Esophagus mucosa (tissue), 1 donor: ENCODE measurements at places on chromosomes 3 and 15.

GRCh38 chr3:54901906-54902685 is 25.8 kb downstream of the LRTM1 start:
- ATAC-seq: no peak

GRCh38 chr3:190996181-190996775 is 133.8 kb upstream of the GMNC start:
- no peak for ATAC-seq

DNA sequence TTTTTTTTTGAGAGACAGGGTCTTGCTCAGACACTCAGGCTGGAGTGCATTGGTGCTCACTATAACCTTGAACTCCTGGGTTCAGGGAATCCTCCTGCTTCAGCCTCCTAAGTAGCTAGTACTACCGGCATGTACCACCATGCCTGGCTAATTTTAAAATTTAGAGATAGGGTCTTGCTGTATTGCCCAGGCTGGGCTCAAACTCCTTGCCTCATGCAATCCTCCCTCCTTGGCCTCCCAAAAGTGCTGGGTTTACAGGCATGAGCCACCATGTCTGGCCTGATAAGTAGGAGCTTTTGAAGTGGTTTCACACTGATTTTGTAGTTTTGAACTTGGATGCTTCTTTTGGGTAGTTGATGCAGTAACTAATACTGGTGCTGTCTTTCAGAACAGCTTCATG is 7.8 kb downstream of the MAP2K1 start:
- ATAC-seq: no peak

- peak; percentile 48 for ATAC-seq
Observed at GRCh38 chr15:78909791-78910228, 35.0 kb downstream of the CTSH start.

- no peak for ATAC-seq
Observed at GRCh38 chr15:44813231-44813630, 76.9 kb downstream of the TRIM69 start.
